ENCODE measurements at places on chromosomes 7 and 10. TPM values are rescaled to one million over a fixed set of nuclear protein-coding genes. Genes with fewer than 3 reads are reported as not detected.

Gene EMX2
- 0.06 TPM for total RNA-seq

Gene RTKN2
- not detected for total RNA-seq

GRCh38 chr10:1896153-1896552, 158.8 kb upstream of the ADARB2 start:
- H3K4me3 ChIP-seq: no peak overlapping the region
- no peak overlapping the region for H3K27ac ChIP-seq
- no peaks in the 10 kb centered on the region for H3K27me3 ChIP-seq
- no peaks in the 10 kb centered on the region for H3K36me3 ChIP-seq
- H3K4me1 ChIP-seq: no peaks in the 10 kb centered on the region
- DNase-seq: no peak

GRCh38 chr7:91165006-91165845, 99.0 kb upstream of the FZD1 start:
- no peak for DNase-seq
- H3K4me3 ChIP-seq: no peak overlapping the region
- no peaks in the 10 kb centered on the region for H3K36me3 ChIP-seq
- H3K27me3 ChIP-seq: no peaks in the 10 kb centered on the region
- no peak overlapping the region for H3K27ac ChIP-seq

- peaks cover 25% of the 10 kb centered on the region for H3K36me3 ChIP-seq
- no peak overlapping the region for H3K27ac ChIP-seq
- peak; percentile 12 for DNase-seq
- H3K27me3 ChIP-seq: no peaks in the 10 kb centered on the region
- H3K4me3 ChIP-seq: no peak overlapping the region
Observed at GRCh38 chr10:124993736-124994451, 52.0 kb downstream of the ZRANB1 start.

Data from pancreas (tissue), 10 donors.